ENCODE measurements at places on chromosomes 4 and X.

DNA sequence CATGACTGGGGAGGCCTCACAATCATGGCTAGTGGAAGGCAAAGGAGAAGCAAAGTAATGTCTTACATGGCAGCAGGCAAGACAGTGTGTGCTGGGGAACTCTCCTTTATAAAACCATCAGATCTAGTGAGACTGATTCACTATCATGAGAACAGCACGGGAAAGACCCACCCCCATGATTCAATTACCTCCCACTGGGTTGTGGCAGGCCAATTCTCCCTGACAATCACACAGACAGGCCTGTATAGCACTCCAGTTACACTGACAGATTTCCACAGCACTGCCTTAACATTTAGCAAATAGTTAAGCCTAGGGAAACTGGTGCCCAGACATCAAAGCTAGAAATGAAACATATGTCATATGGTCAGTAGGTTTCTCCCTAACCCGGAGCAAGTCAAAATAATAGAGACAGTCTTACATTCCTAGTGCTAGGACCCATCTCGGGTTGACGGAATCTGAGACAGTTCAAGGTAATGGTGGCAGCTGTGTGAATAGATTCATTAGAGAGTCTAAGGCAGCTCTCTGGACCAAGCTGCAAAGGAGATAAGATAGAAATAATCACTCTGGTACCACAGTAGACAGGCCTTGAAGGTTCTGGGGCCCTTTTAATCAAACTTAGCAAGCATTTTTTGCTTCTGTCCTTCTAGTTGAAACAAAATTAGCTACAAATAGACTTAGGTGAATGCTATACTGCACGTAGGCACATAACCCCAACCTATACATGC is 9.4 kb upstream of the HERC5 start:
- DNase-seq, result no peak

DNA sequence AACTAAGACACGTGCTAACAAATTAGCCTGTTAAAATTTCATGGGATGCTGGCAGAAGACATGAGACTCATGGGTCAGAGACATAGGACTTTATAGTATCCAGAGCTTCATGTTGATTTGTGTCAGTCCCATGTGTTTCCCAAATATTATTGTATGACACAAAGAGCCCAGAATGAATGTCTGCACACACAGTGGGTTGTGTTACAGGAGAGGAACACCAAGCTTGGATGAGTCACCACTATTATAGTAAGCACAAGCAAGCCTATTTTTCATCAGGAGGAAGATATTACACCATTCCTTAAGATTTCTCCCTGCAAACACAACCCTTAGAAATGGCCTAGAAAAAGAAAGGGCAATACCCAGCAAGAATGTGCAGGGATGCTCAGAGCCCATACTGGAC is 15.4 kb downstream of the BBS12 start:
- DNase-seq, result no peak

DNA sequence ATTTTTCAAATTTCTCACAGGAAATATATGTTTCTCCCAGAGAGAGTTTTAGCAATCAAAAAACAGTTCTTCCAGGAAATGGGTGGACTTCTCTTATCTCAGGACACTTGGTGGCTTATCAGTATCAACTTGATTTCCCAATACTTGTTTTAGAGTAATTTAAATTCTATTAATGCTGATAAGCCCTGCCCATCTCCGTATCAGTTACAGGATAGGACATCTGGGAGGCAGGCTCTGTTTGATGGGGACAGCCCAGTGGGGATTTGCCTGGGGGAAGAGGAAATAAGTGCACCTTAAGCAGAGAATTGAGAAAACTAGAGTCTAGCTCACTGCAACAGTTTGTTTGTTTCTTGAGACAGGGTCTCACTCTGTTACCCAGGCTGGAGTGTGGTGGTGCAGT is 43.2 kb upstream of the PDGFRA start:
- DNase-seq, result no peak

- DNase-seq, result peak; percentile 80
Measured at GRCh38 chr4:151204925-151205524, 71.9 kb upstream of the PRSS48 start.

- no peak for DNase-seq
Measured at GRCh38 chr4:7390906-7391636, 43.7 kb downstream of the PSAPL1 start.

DNA sequence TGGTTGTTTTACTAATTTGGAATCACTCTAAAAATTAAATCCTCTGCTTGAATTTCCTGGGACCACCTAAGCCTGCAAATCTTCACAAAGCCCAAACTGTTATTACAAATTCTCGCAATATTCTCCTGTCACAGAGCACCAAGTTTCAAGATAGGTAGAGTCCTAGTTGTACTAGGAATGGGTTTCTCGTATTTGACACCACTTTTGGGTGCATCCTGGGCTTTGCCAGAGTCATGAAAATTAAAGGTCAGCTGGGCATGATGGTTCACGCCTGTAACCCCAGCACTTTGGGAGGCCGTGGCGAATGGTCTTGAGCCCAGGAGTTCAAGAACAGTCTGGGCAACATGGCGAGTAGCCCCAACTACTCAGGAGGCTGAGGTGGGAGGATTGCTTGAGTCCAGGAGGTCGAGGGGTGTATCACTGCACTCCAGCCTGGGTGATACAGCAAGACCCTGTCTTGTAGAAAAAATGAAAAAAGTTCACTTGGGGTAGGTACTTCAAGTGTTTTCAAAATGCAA is 30.6 kb upstream of the MANBA start:
- no peak for DNase-seq

DNA sequence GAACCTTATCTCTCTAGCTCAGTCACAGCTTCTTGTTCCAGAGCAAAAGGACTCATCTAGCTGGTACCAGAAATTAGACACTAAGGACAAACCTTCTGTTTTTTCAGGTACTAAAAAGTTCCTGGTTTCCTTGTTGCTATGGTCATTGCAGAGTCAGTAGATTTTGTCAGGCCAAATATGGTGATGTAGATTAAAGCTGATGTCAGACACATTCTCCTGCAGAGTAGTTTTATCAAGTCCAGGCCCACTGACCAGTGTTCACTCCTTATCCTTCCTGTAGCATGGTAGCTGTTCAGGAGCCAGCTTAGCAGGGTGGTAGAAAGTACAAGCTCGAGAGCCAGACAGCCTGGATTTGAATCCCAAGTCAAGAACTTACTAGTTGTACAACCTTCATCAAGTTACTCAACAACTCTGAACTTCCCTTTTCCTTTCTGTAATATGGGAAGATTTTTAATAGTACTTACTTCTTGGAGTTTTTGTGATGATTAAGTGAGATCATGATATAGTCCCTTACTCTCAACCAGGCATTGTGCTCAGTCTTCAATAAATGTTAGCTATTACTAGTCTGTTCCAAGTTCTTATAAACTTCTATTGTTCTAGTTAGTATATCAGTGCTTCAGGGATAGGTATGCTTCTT is 17.9 kb downstream of the OCRL start:
- DNase-seq, result no peak

DNA sequence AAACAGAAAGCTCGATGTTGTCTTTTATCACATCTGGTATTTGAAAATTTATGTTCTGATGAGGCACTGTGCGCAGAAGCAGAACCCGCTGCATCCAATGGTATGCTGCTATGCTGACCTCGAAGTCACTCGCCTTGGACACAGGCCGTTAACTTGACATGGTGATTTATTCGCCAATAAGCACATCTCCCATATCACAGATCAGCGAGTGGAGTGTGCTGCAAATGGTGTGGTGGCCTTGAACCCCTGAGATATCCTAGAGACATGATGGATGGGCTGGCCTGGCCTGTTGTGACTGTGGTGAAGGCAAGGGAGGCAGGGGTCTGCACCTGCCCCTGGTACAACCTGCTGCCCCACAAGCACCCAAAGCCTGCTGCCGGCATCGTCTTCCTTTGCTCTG is 175.4 kb upstream of the FRG1 start:
- DNase-seq, result no peak

DNA sequence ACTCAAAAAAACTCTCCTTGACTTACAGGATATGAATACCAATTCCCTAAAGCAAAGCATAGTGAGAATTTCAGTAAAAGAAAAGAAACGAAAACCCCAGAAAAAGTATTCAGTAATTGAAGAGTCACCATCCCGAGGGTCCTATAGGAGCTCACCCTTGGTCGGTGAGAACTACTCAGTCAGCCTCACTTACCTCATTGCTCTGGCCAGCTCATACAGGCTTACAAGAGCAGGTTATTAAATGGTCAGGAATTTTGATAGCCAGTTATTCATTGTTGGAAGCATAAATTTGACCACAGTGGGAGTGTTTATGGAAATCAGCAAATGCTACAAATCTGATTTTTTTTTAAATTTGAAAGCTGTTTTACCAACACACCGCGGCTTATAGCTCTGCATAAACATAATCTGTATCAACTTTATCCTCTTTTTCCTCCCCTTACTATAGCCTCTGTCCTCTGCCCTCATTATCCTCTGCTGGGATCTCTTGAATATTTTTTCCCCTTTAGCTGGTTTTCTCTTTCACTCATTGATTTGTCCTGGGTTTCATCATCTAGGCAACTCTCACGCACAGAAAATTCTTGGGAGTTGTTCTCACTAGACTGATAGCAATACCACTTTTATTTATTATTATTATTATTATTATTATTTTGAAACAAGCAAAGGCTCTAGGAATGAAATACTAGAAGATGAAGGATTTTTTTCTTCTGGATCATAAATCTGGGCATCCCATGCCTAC is 11.0 kb upstream of the CXCL2 start:
- DNase-seq, result no peak

GRCh38 chr4:100540131-100540530 is 22.3 kb upstream of the EMCN start:
- DNase-seq, result no peak

GRCh38 chr4:24451870-24452269 is 132.5 kb downstream of the DHX15 start:
- DNase-seq, result no peak

DNA sequence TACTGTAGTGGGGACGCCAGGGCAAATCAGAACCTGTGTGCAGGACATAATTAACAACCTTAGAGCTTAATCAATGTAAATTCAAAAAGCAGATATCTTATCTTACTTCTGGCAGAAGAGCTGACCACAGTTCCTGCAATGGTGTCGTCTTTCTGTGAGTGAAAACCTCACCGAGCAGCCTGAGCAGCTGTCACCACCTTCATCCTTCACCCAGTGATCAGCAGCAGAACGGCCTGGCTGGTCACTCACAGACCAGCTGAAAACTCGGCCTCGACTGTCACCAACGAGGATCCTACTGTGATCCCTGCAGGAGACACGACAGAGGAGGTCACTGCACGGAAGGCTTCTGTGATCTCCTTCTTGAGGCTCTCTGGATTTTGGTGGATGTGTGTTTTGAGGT is 94.2 kb downstream of the CDS1 start:
- DNase-seq, result no peak

DNA sequence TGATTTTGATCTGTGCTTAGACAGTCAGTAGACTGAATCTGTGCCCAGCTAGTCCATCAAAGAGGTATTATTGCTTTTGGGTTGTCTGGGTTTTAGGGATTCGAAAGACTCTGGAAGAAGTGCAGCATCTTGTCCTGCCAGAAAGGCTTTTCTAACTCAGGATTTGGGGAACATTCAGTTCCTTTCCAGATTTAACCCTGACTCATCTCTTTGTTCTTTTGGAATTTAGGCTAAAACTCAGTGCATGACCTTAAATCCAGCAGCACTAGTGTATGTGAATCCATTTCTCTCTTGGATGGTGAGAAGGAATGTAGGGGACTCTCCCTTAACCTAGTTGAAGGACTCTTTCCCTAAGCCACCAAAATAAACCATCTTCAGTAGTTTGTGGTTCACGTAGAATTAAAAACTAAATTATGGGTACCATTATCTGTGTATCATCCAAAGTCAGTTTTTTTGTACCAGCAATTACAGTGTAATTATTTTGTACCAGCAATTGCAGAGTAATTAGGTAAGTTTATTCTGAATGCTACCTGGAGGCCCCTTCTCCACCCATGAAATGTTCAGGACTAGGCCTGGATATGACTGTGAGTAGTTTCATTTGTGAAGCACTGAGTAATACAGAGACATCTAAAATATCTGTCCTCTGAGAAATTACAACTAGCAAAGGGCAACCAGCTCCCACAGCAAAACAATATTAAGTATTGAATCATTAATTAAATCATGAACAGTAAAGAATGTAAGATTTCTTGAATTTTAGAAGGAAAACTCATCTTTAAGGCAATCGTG is 384.0 kb downstream of the TMA16 start:
- DNase-seq, result no peak

DNA sequence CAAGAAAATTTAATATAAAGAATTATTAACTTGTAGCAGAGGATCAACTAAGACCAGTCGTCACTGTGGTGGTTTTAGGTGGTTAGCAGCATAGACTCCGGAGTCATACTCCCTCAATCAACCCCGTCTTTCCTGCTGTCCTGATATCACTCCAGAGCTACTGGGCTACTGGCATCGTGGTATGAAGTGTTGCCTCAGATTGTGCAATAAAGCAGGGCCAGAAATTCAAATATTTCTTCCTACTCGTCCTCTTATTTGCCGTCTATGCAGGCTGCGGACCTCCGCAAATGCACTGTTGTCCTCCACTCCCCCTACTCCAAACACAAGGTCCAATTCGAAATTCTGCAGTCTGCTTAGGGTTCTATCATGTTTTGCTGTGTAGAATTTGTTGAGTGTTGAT is 1.2 kb upstream of the MAGEA10 start:
- no peak for DNase-seq
